ENCODE measurements at places on chromosomes 11 and 22.

DNA sequence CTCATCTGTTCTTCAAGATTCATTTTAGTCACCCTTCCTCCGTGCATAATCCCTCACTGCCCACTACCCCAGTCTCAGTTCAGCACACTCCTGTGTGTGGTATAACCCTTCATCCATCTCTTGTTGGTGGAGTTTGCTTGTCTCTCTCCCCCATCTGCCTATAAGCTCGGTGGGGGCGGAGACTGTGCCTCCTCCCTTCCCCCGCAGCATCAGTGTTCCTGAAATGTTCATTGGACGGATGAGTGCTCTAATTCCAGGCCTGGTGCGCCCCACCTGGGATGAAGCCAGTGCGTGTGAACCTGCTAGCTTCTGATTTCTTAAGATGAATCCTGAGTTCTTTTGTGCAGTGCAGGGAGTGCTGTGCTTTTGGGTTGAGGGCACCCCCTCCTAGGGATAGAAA, 100.0 kb downstream of the GRIK4 start:
- no peak for DNase-seq

GRCh38 chr11:121466063-121466794, 13.5 kb upstream of the SORL1-AS1 start:
- no peak for DNase-seq

GRCh38 chr11:12174128-12174476, 63.7 kb downstream of the MICAL2 start:
- no peak for DNase-seq

DNA sequence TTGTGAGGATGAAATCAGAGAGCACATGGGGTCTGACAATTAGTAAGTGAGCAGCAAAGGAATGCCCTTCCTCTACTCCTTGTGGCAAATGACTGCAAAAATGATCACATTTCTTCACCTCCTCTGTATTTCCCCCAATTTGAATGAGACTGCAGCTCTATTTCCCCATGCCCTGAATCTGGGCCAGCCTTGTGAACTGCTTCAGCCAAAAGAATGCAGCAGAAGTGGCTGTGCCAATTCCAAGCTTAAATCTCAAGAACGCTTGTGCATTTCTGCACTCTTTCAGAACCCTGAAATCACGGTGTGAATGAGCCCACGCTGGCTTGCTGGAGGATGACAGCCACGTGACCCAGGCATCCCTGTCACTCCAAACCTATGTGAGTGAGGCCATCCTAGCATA, 9.9 kb downstream of the SLC43A3 start:
- DNase-seq, result no peak

DNA sequence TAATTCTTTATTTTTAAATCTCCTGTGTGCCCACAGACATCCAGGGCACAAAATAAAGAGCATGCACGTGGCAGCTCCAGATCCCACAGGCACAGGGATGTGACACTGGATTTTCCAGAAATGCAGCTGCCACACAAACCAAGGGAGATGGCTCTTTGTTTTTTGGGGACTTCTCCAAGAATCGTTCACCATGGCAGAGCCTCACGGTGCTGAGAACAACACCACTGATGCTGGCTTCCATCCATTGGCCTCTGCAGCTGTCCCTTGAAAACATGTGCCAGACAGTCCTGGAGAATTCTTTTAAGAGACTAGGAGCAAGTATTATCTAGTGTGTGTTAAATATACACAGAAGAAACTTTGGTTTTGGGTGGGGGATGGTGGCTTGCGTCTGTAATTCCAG, 108.4 kb upstream of the SLC22A12 start:
- DNase-seq, result no peak

DNA sequence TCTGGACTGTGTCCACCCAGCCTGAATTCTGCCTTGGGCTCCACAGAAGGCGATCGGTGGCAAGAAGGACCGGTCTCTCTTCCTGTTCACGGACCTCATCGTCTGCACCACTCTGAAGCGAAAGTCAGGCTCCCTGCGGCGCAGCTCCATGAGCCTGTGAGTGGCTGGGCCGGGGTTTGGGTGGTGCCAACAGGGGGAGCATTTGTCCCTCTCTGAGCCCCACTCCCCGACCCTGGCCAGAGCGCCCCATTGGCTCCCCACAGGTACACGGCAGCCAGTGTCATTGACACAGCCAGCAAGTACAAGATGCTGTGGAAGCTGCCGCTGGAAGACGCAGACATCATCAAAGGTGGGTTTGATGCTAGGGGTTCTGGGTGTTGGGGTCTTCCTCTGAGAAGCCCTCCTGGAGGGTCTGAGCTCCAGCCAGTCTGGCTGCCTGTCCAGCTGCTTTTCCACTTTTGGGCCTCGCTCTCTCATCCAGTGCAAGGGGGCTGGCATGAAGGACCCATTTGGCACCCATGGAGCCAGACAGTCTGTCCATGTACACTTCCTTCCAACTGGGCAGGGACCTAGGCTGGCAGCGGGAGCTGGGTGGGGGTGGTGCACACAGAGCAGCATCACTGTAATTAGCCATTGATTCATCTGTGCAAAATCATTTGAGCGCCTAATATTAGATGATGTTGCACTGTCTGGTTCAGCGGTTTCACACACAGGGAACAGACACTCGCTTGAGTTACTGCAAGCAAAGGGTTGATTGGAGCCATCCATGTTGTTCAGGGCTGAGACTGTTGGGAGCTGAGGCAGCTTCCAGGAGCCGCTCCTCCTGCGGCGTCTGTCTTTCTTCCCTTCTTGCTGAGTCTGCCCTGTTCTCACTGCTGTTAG, 19.0 kb upstream of the RELT start:
- DNase-seq, result no peak

- no peak for DNase-seq
Observed at GRCh38 chr11:86629045-86629706, 43.2 kb downstream of the ME3 start.

DNA sequence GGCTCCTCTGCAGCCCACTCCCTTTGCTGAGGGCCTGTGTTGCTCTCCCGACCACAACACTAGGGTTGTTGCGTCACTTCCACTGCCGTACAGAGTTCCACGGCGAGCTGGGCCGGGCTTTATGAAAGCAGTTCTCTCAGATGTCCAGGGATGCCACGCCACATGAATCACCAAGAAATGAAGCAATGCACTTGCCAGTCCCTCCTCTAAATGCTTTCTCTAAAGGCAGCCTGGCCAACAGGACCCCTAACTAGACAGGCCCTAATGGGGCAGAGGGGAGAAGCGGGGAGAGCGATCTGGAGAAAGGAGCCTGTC, 188.7 kb downstream of the CTTN start:
- DNase-seq, result no peak

GRCh38 chr11:19656140-19656541, 56.5 kb upstream of the NAV2 start:
- DNase-seq, result no peak

DNA sequence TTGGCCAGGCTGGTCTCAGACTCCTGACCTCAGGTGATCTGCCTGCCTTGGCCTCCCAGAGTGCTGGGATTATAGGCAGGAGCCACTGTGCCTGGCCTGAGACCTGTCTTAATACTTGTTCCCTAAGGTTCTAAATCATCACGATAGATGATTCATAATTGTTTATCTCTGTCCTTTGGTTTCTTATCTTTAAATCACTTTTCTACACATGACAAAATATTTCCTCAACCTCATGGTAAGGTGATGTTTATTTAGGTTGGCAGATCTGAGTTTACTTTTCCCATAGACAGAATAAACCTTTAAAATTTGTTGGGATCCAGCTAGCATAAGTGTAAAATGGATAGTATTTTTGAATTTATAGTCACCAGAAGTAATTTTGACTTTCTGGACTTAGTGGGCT, 3.5 kb downstream of the PSMD13 start:
- DNase-seq, result no peak

GRCh38 chr11:63548178-63548577, 11.6 kb downstream of the PLAAT4 start:
- DNase-seq, result no peak

DNA sequence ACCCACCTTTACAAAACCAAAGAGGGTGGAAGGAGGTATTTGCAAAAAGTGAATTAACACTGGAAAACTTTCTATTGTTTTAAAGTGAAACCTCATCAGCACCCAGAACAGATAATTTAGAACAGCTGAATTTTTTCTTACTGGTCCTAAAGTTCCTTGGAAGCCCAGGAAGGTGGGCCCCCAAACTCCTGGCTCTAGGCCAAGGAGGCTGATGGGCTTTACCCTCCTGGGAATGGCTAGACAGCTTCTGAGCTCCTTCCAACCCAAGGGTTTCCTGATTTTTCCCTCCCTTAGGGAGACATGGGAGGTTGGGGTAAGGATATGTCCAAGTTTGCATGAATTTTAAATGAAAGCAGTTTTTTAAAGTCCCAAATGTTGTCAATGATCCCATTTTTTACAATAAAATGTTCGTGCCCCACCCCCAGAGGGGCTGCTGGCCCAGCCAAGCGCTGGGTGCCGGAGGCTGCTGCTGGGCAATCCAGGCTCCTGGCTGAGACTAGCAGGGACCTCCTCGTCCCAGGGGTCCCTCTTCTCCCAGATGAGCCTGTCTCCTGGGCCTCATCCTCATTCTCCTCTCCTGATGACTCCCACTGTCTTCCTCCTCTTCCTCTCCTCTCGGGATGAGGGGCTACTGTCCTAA, 28.4 kb downstream of the RELT start:
- DNase-seq, result no peak

DNA sequence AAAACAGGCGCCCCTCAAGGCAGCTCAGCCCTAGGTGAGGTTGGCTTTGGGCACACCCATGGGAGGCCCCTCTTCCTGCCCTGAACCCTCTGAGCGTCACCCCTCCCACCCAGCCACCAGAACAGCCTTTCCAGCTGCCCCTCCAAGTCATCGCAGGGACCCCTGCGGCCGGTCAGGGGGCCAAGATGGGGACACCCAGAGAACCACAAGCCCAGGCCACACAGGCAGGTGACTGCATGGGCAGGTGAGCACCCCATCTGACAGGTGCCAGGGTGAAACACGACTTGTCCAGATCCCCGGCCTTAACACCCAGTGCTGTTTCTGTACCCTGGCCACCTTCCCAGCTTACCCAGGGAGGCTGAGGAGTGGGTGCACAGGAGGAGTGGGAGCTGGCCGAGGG, 24.6 kb upstream of the GRAMD4 start:
- no peak for DNase-seq

DNA sequence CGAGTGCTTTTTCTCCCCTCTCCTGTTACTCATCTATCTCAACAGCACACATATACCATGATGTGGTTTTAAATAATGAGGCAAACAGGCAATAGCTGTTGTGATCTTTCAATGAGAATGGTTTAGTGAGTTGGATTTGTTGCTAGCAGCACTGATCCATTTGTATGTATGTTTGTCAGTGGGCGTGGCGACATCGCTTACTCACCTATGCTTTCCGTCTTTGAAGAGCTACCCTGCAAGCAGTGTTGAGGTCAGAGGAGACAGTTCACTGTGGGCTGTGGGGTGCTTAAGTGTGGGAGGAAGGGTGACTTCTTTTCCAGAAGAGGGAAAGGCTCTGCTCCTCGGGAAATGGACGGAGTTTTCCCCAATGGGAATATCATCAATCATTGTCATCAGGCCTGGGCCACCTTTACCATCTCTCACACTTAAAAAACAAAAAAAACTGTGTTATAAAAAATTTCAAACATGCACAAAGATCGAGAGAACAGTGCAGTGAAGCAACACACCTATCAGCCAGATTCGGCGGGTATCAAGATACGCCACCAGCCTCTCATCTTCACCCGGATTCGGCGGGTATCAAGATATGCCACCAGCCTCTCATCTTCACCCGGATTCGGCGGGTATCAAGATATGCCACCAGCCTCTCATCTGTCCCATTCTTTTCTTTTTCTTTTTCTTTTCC, 83.8 kb downstream of the TBC1D22A start:
- no peak for DNase-seq

- no peak for DNase-seq
Observed at GRCh38 chr22:28112190-28112544, 193.1 kb upstream of the PITPNB start.

DNA sequence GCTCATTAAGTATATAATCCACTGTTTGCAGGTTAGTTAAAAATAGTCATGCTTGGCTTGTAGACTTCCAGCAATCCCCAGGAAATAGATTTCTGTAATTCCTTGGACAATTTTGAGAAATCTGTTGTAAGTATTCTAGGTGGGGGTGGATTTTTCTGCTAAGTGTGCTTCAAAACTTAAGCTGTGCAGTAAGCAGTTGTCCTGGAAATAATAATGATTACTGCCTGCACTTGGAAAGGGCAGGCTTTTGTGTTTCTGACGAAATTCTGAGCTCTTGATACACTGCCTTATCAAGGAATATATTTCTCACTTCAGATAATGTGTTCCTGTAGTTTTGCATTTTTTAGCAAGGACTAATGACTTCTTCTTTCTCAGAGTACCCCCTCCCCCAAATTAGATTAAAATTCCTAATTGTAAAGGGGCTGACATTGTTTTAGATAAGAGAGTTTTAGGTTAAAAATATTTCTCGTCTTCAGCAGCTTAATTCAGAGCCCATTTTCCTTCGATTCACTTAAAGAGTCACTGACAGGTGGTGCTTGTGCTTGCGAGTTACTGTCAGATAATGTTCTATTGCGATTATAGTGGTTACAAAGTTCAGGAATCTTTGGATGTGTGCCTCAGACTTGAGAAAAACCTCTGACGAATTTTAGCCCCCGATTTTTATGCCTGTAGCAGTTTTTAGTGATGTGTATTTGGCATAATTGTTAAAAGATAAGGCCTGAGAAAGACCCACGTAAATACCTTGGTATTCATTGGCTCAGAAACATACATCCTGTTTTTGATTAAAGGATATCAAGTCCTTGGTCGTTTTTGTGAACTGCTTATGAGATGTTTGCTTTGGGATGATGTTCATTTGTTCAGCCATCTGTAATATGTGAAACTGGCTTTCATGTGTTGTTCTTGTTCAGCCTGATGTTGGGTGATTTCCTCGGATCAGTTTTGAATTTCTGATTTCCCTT, 120.5 kb downstream of the HIPK3 start:
- DNase-seq, result no peak

DNA sequence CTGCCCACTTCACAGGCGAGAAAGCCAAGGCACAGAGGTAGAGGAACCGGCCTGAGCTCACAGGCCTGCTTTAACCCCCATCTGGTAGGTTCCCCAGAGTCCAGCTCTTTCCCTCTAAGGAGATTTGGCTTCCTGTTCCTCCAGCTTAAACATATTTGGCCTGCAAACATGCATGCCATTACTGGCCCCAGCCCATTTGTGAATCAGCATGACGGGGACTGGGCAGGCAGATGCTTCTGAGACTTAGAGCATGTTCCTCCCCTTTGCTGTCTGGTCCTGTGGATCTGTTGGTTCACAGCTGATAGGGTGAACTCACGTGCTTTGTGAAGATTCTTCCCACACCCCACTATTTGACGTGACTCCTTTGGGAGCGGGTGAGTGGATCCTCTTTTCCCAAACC, 12.6 kb downstream of the CHST1 start:
- DNase-seq, result no peak

GRCh38 chr11:32006799-32007388, 84.0 kb upstream of the RCN1 start:
- DNase-seq, result no peak

GRCh38 chr11:70205766-70206165, 2.7 kb downstream of the FADD start:
- DNase-seq, result no peak

- DNase-seq, result no peak
Observed at GRCh38 chr11:2287091-2287490, 14.6 kb downstream of the C11orf21 start.

- DNase-seq, result no peak
Observed at GRCh38 chr22:31526270-31526669, 29.9 kb downstream of the SFI1 start.

- no peak for DNase-seq
Observed at GRCh38 chr11:130785380-130786116, 130.7 kb downstream of the SNX19 start.

GRCh38 chr11:44615041-44615755, 49.7 kb downstream of the CD82 start:
- no peak for DNase-seq

All from T-helper 1 cell (primary cell).